C1 segment of cervical spinal cord (tissue), 14 donors: ENCODE measurements at places on chromosomes 16 and 17.

DNA sequence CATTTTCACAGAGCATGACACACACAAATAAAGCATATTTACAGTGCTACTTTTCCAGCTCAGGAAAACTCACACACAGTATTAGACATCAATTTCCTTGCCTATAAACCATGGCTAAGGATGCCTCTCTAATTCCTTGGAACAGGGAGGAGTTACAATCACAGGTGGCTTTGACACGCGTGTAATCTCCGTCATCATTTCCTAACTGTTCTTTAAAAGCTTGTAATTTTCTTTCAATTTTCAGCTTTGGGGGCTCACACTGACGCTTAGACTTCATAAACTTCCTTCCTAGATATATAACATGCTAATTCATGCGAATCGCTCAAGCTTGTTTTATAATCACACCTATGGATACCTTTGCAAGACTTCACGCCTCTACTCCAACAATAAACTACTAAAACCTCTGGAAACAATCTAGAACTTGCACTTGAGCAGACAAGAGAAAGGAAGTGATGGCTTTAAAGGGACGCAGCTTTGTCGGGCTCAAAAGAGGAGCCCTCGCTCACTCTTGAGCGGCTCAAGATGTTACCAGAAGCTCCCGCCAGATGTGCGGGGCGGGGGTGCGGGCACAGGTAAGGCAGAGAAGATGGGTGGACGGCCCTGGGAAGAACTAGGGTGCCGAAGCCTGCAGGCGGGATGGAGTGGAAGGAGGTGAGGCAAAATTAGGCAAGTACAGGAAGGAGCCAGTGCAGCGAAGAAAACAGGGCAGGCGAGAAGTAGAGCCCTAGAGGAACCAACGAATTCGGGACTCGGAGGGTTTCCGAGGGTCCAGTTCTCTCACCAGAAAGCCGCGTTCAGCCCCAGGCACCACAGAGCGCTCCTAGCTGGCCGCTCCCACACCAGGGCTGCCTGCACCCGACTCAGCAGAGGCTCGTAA is 631 bp downstream of the RETREG3 start:
- DNase-seq = no peak

DNA sequence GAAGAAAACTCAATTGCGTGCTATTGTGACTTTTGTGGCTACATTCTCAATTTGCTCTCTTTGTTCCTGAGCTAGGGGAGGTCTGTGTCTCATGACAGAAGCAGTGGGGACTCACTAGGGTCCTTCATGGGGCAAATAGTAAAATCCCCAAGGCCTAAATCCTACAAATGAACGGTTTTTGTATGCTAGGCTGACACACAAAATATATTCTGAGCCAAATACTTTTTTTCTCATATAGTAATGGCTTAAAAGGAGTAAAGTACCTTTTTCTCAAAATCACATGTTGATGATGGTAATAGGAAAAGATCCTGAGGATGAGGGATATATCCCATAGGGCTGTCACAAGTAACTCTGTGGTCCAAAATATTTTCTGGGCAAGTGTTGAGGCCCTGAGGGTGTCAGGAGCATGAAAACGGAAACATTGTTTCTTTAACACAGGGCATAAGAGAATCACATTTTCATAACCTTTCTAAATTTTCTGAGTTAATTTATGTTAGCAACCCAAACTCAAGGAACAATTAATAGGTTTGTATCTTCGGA is 77.5 kb upstream of the CNTNAP4 start:
- no peak for DNase-seq

GRCh38 chr17:57323391-57323790 is 67.1 kb downstream of the MSI2 start:
- DNase-seq = no peak

- no peak for DNase-seq
Measured at GRCh38 chr17:82938873-82939620, 99.2 kb upstream of the ZNF750 start.

GRCh38 chr16:85600078-85600477 is 13.0 kb upstream of the GSE1 start:
- DNase-seq = no peak

DNA sequence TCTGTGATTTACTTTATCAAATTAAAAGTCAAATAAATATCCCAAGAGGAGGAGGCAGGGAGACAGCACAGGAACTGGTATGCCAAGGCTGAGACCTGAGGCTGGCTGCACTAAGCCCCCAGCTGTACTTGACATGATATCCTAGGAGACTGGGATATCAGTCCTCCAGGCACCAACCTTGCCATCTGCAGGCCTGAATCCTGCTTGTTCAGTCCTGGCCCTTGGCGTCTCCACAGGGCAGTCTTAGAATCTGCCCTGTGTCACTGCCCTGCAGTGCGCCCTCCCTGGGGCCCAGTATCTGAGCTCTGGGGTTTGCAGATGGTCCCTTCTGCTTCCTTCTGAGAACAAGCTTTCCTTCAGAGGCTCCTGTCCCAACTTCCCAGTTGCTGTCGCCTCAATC is 75.9 kb downstream of the HS3ST3A1 start:
- no peak for DNase-seq

DNA sequence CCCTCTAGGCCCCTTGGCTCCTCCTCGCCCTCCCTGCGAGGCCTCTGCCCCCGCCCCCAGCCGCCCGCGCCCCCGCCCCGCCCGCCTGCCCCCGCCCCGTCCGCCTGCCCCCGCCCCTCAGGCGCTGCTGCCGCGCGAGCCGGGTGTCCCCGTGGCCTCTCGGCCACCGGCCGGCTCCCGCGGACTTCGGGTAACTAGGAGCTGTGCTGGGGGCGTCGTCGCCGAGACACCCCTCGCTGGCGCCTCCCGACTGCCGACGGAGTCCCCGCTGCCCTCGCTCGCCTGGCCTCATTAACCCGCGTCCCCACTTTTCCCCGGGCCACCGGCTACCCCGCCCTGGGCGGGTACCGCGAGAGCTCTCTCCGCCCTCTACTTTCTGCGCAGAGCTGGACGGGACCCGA is at the start of gene TLCD1:
Gene TLCD1 (minus strand): TSS at position 8 of the 401 bp plus-strand sequence. CDS start 136 bp downstream, outside the sequence.
- DNase-seq = peak; percentile 80

GRCh38 chr16:57677622-57678369 is 9.7 kb downstream of the ADGRG3 start:
- no peak for DNase-seq

DNA sequence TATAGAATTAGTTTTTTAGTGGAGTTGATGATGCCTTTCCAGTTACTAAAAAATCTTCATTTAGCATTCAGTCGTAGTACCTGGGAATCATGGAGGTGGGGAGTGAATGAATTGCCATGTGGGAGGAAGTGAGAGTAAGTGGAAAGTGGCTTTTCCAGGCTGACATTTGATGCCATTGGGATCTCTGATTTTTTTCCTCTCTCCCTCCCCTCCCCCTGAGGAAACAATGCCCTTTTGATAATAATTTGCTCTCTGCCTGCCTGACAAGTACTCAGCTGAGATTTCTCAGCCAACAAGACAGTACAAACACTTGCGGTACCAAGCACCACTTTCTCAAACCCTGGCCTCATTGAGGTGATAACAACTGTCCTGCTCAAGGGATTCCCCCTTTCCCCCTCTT is 2.2 kb downstream of the UBE2Z start:
- peak; percentile 12 for DNase-seq

GRCh38 chr17:73343168-73343634 is 31.4 kb upstream of the CDC42EP4 start:
- peak; percentile 30 for DNase-seq

- no peak for DNase-seq
Measured at GRCh38 chr17:27376637-27377547, 79.4 kb upstream of the KSR1 start.

- DNase-seq = no peak
Measured at GRCh38 chr17:82861393-82861775, 21.6 kb upstream of the ZNF750 start.

GRCh38 chr17:13209081-13209480 is 191.3 kb upstream of the ELAC2 start:
- no peak for DNase-seq

GRCh38 chr16:28313587-28313986 is 21.3 kb downstream of the SBK1 start:
- no peak for DNase-seq

DNA sequence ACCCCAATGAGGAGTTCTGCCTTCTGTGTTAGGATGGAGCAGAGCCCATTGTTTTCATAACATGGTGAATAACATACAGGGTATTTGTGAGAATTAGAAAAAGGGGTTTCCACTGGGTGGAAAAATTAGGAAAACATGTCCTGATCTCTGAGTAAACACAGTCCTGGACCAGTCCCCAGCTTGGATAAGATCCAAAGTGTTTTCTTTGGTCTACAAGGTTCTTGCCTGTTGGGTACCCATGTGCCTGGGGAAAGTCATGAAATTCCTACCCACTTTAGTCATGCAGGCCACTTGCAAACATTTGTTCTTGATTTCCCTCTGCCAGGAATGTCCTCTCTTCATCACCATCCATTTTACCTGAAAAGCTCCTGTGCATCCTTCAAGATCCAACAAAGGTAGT is 164.8 kb upstream of the DYNLRB2 start:
- no peak for DNase-seq

GRCh38 chr16:30491744-30492308 is 19.3 kb downstream of the ITGAL start:
- DNase-seq = no peak

GRCh38 chr16:60271025-60271771 is 1537.1 kb upstream of the GOT2 start:
- DNase-seq = no peak

- DNase-seq = no peak
Measured at GRCh38 chr16:84650062-84650991, 2.0 kb downstream of the KLHL36 start.

DNA sequence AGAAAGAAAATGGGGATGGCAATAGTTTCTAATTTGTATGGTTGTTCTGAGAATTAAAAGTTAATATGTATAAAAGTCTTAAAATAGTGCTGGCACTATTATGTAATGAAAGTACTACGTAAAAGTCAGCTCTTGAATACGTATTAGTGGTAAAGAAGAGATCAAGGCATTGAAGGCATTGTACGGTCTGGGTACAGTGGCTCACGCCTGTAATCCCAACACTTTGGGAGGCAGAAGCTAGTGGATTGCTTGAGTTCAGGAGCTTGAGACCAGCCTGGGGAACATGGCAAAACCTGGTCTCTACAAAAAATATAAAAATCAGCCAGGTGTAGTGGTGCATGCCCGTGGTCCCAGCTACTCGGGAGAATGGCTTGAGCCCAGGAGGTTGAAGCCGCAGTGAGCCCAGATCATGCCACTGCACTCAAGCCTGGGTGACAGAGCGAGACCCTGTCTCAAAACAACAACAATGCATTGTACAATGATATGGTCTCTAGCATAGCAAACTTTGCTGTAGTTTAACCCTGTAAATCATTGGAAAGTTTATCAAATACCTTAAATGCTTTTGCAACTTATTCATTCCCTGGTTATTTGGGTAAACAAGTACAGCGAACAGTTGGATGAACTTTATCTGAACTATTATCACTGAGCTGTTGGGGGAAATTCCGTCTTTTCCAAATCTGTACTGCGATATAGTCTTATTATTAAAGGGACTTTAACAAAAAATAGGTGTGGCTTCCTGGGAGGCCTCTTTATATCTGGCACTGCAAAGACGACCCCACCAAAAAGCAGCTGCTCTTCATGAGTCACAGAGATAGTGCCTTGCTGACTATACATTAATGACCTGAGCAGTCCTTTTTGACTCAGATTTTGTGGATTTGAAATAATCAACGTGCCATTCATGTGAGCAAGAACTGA is 73.6 kb downstream of the GPRC5B start:
- DNase-seq = no peak

- DNase-seq = no peak
Measured at GRCh38 chr17:42026857-42027589, 7.1 kb downstream of the NKIRAS2 start.

DNA sequence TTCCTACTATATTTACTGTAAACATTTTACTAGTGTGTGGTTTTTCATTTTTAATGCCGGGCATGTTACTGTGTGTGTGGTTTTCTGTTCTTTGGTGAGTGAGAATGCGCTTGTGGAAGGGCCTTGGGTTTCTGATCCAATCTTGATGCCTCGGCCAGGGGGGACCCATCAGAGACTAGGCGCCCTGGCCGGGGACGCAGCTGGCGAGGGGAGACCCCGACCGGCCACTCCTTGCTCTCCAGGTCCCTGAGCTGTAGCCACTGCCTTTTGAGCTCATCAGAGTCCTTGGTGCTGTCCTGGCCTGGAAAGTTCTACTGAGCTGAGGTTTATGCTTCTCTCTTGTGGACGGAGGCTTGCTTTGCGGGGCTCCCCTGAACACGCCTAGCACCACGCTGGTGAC is 37.5 kb downstream of the KIAA0513 start:
- no peak for DNase-seq

DNA sequence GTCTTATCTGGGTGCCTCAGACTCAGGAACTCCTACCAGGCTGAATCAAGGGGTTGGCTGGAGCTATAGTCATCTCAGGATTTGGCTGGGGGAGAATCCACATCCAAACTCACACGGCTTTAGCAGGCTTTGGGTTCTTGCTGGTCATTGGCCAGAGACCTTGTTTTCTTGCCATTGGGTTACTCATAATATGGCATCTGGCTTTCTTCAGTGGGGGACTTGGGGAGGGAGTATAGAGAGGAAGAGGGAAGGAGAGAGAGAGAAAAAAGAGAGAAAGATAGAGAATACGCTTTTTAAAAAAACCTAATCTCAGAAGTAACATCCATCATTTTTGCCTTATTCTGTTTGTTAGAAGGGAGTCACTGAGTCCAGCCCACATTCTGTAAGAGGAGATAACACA is 191.5 kb upstream of the SHISA6 start:
- no peak for DNase-seq

- no peak for DNase-seq
Measured at GRCh38 chr17:4189280-4189679, 46.3 kb downstream of the CYB5D2 start.

- no peak for DNase-seq
Measured at GRCh38 chr17:33233811-33234177, 59.3 kb downstream of the ASIC2 start.

DNA sequence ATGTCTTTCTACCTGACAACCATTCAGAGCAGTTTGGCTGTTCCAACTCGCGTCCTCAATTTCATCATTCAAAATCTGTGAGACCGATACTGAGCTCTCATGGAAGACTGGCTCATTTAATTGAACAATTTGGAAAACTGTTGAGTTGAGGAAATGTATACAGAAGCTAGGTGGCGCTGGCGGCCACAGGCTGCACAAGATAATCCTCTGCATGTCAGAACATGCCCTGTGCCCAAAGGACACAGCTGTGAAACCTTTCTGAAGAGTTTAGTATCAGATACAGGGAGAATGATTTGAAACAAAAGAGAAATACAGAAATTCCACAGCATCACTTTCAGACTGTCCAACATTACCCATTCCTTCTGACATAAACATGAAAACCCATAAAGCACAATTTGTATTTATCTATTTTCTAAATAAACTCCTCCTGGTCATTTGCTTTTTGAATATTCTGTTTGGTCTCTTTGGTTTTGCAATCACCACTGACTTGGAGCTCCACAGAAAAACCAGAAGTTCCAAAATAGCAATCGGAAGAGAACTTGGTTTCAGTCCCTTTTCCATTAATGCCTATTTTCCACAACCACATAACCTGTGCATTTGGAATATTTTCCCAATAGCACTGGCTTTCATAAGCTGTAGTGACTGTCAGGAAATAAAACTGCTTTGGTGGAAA is 192.8 kb downstream of the MAP2K6 start:
- DNase-seq = peak; percentile 32

DNA sequence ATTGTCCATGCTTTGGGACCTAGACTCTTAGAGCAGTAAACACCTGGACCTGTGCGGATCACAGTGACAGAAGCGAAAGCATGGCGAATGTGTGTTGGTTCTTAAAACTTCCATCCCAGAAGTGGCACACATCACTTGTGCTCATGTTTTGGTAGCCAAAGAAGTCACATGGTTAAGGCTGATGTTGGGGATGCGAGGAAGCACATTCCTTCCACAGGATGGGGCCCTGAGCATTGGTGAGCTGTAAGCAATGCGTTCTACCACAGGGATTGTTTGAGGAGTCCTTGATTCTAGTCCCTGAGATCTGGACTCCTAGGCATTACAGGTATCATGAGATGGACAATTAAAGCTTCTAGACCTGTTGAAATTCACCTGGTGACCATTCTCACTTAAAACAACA is 375.9 kb downstream of the UTP18 start:
- no peak for DNase-seq
